NCI-H1436 (cell line): ENCODE measurements at places on chromosomes 3 and 15.

DNA sequence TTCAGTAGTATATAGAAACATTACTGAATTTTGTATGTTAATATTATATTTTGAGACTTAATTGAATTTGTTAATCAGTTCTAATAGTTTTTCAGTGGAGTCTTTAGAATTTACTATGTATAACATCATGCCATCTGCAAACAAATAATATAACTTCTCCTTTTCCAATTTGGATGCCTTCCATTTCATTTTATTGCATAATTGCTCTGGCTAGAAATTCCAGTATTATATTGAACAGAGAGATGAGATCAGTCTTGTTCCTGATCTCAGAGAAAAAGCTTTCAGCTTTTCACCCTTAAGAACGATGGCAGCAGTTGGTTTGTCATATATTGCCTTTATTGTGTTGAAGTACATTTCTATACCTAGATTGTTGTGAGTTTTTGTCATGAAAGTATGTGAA lies 40.4 kb downstream of the OR4F15 start:
- no peak for DNase-seq

DNA sequence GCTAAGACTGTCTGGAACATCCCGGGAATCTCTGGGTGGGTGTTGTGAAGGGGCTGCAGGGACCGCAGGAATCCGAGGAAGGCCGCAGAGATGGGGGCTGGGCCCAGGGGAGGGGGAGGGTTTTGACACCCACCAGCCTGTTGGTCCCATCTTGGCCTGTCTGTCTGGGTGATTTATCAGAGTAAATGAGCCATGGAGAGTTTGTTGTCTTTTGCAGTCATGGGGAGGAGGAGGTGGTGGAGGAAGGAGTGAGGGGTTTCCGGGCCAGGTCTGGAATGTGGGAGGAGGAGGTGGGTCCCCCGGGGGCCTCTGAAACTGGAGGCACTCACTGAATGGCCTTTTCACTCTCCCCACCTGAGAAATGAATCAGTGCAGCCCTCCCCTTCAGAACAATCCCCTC lies 11.5 kb downstream of the SEMA3F start:
- DNase-seq: no peak

GRCh38 chr15:38809621-38810020 lies 245.0 kb upstream of the RASGRP1 start:
- DNase-seq: no peak

- no peak for DNase-seq
These were observed 290.5 kb downstream of the IGSF11 start for GRCh38 chr3:118744186-118744585.

DNA sequence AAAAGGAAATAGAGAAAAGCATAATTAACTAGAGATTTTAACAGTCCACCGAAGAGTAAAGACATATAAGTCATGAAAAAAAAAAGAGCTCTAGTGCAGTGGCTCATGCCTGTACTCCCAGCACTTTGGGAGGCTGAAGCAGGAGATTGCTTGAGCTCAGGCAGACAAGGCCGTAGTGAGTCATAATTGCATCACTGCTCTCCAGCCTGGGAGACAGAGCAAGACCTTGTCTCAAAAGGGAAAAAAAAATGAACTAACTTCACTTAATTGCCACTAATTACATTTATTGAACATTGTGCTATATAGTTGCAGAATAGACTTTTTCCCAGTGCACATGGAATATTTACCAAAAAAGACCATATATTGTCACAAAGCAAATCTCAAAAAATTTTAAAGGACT lies 221.8 kb downstream of the CBLB start:
- no peak for DNase-seq
